ENCODE measurements at places on chromosomes 2 and 18.

DNA sequence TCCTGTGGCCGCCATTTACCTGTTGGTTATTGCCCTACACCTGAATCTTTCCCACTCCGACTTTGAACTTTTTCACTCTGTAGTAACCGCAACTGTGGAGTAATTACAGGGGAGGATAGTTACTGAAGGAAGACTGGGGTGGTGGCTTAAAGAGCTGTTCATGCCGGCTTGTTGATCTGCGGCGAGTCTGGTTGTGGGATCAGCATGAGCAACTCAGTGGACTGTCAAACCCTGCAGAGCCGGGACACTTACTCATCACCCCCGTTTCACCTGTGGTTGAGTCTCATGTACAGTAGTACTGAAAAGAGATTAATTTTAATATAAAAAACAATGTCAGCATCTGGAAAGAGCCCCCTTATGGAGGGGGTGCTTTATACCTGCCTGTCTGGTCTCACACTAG is 2.1 kb downstream of the ASB1 start:
- DNase-seq = no peak

DNA sequence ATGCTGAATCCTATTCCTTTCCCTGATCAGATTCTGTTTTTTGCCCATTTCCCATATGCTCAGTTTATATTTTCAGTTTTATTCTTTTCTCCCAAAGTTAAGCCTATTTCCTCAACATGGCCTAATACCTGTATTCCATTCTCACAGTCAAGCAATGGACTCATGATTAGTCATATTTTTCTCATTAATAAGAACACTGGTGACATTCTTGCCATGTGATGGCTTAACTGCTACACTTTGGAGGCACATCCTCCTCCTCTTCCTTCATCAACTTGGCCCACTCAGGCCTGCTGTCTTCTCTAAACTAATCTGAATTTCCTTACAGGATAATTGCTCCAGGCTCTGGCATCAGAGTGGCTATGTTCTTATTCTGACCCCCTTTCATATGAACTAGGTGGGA is 679.2 kb downstream of the NYAP2 start:
- DNase-seq = no peak

DNA sequence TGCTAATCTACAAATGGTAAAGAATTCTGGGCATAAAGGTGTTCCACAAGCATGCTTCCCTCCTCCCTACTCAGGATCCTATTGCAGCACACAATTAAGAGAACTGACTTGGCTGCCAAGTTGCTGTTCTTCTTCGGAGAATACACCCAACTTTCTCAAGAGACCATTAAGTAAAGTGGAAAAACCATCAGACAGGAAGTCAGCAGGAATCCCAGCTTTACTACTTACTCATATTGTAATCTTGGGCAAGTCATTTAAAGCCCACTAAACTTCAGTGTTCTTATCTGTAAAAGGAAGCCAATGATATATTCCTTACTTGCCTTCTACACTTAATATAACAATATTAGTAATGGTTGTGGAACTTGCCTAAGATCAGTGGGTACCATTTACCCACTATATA is 37.8 kb downstream of the PSTPIP2 start:
- DNase-seq = no peak

DNA sequence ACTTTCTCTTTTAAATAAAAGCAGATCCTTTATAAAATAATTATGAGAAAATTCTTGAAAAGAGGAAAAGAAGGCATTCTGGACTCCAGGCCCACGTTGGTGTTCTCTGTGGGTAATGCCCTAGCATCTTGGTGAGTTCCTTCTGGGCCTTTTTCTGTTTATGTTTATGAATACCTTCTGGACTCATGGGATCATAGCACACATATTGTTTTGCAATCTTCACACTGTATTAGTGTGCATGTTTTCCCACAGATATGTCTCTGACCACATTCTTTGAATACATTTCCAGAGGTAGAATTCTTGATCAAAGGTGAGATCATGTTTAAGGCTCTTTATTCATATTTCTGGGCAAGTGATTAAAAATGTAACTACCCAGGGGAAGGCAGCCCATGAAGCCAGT is 15.9 kb downstream of the GLI2 start:
- no peak for DNase-seq

DNA sequence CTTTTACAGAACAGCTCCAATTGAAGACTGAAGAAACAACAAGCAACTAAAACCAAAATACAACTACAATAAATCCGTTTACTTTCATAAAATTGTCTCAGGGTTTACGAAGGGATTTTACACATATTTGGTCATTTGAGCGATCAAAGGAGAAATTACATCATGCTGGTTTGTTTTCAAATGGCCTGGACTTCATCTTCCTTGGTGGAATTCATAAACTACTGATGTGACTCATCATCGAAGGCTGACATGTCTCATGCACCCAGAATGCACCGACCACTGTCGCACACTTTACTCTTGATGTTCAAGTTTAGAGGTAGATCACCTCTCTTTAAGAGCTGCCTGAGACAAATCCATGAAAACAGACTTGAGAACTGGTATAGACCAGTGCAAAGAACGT is 25.6 kb upstream of the PMAIP1 start:
- peak; percentile 72 for DNase-seq

- DNase-seq = no peak
Observed at GRCh38 chr18:47931718-47932103, 1.3 kb upstream of the SMAD2 start.

- peak; percentile 8 for DNase-seq
Observed at GRCh38 chr2:199019898-199020507, 437.7 kb downstream of the SATB2 start.

GRCh38 chr2:115910270-115910669 is 1467.8 kb downstream of the DPP10 start:
- no peak for DNase-seq
